NCI-H2081 (cell line): ENCODE measurements at places on chromosomes 5 and 9.

- peak; percentile 20 for DNase-seq
Measured at GRCh38 chr9:94014066-94014654, 59.0 kb upstream of the BARX1 start.

DNA sequence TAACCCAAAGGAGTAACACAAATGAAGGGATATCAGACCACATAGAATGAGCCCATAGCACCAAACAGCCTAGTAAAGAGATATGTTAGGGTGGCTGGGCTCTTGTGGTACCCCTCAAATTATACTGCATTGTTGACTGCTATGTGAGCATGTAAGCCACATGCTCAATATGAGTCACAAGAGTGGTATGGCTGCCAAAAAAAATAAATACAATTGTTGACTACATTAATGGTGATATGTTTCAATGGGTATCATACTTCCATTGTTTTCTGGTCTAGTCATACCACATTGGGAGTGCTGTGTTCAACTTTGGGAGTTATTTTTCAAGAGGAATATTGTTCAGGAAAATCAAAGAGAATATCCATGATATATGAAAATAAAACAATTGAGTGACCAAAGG, 162.4 kb upstream of the PIK3R1 start:
- no peak for DNase-seq

GRCh38 chr5:1220831-1221230, 4.3 kb upstream of the SLC6A18 start:
- DNase-seq = no peak

DNA sequence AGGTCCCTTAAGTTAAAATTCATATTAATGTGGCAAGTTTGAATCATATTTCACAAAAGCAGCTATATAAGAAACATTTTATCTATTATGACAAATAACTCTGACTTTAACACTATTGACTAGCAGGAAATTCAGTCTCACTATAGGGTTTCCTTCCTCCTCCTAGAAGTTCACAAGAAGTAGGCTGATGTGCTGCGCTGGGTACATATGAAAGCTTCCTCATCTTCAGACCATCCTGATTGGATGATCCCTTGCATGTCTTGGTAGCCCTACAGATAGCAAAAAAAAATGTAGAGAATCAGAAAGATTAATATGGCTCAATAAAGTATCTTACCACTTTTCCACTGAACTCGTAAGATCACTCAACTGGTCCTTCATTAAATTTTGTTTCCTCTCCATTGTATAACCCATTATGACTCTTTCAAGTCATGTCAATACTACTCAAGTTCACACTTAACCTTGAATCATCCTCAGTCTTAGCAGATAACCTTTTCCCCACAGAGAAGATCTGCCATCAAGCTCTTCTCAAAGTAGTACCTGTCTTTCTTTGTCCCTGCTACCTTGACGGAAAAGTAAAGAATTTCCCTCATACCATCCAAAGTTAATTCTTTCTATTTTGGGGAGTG, 11.5 kb upstream of the PSIP1 start:
- no peak for DNase-seq

DNA sequence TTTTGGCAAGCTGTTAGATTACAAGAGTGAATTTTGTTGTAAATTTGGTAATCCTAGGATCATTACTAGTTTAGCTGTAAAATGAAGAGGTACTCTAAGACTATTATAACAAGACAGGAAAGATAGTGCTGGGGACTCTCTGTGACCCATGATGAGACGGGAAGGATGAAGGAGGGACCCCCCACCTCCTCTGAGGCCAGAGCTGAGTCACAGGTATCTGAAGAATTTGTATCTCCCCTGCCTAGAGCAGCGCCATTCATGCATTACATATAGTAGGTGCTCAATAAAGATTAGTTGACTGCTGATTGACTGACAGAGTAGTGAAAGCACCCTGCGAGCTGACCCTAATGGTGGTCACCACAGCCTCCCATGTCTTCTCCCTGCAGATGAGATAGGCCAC, 202.8 kb downstream of the SNX18 start:
- DNase-seq = no peak

- no peak for DNase-seq
Measured at GRCh38 chr5:10648806-10649665, 85.2 kb downstream of the ANKRD33B start.

DNA sequence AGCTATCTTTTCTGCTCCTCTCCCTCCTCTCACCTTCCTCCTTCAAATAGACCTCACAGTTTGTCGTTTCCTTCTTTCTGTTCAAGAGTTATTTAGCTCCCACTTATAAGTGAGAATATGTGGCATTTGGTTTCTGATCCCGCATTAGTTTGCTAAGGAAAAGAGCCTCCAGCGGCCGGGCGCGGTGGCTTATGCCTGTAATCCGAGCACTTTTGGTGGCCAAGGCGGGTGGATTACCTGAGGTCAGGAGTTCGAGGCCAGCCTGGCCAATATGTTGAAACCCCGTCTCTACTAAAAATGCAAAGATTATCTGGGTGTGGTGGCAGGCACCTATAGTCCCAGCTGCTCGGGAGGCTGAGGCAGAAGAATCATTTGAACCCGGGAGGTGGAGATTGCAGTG, 2101.6 kb downstream of the MAT2B start:
- DNase-seq = no peak

DNA sequence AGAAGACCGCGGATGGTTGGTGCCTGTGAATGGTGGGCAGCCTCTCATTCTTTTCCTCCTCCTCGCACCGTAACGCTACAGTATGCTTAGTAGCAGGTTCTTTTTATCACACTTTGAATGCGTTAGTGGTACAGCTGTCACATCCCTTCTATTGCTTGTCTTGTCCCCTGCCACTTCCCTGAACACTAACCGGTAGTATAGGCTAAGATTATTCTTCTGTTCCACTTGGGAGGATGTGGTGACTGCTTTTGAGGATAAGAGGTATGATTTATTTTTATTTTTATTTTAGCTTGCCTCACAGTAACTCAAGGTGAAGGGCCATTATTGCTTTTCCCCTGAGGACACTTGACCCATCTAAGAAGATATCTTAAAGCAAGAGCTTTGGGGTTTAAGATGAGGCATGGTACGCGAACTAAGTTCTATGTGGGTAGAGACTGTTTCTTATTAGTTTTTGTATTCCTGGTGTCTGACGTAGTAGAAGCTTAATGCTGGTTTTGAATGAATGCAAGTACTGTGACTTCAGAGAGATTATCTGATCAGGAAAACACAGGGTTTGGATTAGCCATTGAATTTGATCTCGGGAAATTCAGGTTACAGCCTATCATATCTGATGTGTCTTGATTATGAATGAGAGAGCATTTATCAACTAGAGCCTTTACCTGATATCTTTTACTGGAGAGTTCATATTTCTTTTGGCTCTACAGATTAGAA, 951 bp downstream of the UNC13B start:
- no peak for DNase-seq

- DNase-seq = no peak
Measured at GRCh38 chr5:150299571-150300327, 3.0 kb downstream of the ARSI start.

GRCh38 chr5:78495800-78496199, 135.4 kb downstream of the SCAMP1 start:
- DNase-seq = no peak

GRCh38 chr9:35029241-35029640, 39.7 kb downstream of the DNAJB5 start:
- DNase-seq = no peak

GRCh38 chr5:95669540-95669939, 13.3 kb downstream of the SPATA9 start:
- no peak for DNase-seq

GRCh38 chr5:155008669-155009068, 4.9 kb upstream of the KIF4B start:
- DNase-seq = no peak

DNA sequence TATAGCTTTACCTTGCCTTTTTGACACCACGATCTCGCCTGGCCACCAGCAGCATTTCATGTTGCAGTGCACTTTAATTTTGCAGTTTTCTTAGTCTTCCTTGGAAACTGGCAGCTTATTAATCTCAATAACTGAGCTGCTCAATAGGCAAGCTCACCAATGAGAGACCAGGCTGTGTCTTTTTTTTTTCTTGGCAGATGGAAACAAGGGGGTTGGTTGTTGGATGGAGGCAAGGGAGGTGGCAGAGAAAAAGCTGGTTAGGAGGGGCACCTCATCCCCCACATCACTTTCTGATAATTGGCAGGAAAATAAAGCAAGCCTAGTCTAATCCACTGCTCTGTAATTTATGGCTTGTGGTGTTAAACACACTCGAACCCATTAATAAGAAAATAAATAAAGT, 324.5 kb upstream of the WWC1 start:
- no peak for DNase-seq

GRCh38 chr5:434443-435146, 8.4 kb upstream of the EXOC3 start:
- DNase-seq = no peak

GRCh38 chr9:124088476-124088837, 76.9 kb downstream of the LHX2 start:
- DNase-seq = no peak

DNA sequence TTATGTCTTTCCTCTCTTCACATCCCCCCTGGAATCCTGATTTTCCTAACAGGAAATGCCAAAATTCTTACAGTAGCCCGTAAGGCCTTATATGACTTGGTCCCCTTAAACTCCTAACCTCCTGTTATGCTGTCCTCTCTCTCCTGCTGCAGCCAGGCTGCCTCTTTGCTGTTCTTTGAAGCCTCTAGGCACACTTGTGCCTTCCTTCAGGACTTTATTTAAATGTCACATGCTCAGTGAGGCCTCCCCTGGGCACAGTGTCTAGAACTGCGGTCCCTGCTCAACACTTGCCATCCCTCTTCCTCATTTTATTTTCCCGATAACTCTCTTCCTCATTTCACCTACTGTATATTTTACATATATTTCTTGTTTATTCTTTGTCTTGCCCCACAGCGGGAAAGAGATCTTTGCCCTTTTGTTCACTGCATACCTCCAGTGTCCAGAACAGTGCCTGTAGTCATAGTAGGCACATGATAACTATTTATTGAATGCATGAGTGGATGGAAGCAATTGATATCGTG, 5.5 kb upstream of the SHB start:
- no peak for DNase-seq

DNA sequence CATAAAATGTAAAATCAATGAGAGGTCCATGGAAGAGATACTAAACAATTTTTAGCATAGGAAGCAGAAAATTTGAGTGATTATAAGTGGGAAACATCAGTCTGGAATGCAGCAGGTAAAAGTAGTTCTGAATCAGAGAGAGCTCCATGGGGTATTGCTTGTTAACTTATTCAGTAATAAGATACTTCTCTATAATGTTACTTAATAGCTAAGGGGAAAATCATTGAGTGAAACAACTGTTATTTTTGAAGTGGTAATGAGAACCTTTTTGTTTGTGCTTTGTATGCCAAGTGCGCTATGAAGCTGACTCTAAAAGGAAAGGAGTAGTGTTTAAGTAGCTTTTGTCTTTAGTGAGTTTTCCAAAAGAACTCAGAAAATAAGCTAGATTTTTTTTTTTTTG, 95.2 kb downstream of the ERBIN start:
- DNase-seq = no peak

DNA sequence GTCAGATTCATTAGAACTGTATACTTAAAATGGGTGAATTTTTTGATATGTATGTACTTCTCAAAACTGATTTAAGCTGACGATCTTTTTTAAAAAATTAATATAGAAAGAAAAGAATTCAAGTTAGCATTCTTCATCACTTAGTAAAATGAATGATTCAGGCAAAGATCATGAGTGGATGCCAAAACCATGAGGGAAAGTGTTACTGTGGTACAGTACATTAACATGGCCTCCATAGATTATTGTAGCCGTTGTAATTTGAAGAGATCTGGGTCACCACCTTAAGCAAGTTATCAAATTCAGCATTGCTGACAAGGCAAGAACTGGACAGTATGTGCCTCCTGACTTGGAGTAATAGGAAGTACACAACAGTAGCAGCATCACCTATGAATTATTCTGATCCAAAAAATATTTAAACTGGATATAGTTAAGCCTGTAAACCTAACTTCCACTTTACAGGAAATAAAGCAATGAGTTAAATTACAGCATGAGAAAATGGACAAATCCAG, 29.7 kb downstream of the C9orf85 start:
- no peak for DNase-seq

DNA sequence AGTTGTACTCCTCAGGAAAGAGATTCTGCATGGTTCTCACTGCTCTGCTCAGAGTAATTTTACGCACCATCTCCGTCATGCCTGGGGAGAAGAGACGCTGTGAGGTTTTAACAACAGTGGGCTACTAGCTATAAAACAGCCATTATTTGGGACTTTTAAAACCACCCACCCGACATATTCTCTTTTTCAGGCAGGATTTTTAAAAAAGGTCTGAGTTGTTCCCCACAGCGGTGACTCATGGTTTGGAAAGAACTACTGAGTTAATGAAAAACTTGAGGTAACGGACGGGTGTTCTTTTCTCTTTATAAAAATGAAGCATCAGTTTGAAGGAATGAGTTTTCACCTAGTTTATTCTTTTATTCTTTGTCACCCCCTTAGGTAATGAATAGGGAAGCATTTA, 61.3 kb downstream of the TTLL11 start:
- no peak for DNase-seq

GRCh38 chr9:122371846-122372245, 1.0 kb downstream of the PTGS1 start:
- no peak for DNase-seq

DNA sequence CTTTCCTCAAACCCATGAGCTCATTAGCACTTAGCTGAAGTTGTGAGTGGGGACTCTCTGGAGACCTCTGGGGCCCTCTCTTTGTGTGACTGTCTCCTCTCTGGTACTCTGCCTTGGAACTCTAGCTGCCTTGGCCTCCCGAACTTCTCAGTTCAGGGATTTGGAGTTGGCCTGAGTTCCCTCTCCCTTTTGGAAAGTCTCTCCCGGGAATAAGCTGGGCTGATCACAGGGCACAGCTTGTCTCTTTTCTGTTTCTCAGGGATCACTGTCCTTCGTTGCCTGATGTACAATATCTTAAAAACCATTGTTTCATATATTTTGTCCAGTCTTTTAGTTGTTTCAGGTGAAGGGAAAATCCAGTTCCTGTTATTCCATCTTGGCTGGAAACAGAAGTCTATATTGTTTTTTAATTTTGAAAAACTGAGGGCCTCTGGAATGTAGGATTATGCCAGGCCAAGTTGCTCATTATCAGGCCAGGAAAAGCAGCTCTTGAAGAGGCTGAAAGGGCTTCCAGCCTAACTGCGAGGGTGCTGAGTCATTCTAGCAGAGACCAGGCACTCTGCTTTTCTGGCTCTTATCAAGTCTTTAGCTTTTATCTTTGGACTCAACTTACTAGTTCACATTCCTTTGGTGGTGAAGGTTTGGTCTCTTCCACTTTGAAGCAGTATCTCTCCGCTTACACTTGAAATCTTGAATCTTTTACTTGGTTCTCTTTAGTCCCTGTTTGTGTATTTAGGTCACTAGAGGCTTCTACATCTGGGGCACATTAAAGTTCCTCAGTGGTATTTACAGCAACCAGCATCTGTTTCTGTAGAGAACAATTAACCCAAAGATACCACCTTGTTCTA, 8.4 kb upstream of the RGS3 start:
- DNase-seq = no peak
